Epithelial cell of umbilical artery (primary cell): ENCODE measurements at places on chromosomes 11 and 22. TPM values are rescaled to one million over a fixed set of nuclear protein-coding genes. Genes with fewer than 3 reads are reported as not detected.

JAML gene
- 0.65 and 1.2 TPM in 2 replicates for total RNA-seq

NUCB2 gene
- total RNA-seq: 98.4 and 115 TPM in 2 replicates

C22orf15 gene
- 0.46 and 0.97 TPM in 2 replicates for total RNA-seq

APOBEC3A gene
- not detected in 2 replicates for total RNA-seq

OOSP3 gene
- total RNA-seq: not detected in 2 replicates

PHETA2 gene
- total RNA-seq: 16.9 and 26.6 TPM in 2 replicates

PKDREJ gene
- total RNA-seq: not detected in 2 replicates

MMP13 gene
- not detected in 2 replicates for total RNA-seq

UBQLN3 gene
- total RNA-seq: not detected in 2 replicates

OMP gene
- total RNA-seq: not detected in 2 replicates

KCNQ1OT1 gene
- total RNA-seq: 0.65 and 1.5 TPM in 2 replicates

BIK gene
- total RNA-seq: 1.1 and 1.3 TPM in 2 replicates

SYCE3 gene
- total RNA-seq: not detected in 2 replicates

TMEM86A gene
- 1.3 and 1.5 TPM in 2 replicates for total RNA-seq

EXPH5 gene
- under 0.01 and 0.32 TPM in 2 replicates for total RNA-seq

LGR4 gene
- 5.2 and 6.5 TPM in 2 replicates for total RNA-seq

P2RX3 gene
- not detected in 2 replicates for total RNA-seq

HORMAD2 gene
- total RNA-seq: not detected in 2 replicates

KREMEN1 gene
- total RNA-seq: 0.30 and 0.32 TPM in 2 replicates

API5 gene
- 88.7 and 112 TPM in 2 replicates for total RNA-seq

OR5F1 gene
- not detected in 2 replicates for total RNA-seq
